ENCODE measurements at places on chromosomes 2 and 18.

DNA sequence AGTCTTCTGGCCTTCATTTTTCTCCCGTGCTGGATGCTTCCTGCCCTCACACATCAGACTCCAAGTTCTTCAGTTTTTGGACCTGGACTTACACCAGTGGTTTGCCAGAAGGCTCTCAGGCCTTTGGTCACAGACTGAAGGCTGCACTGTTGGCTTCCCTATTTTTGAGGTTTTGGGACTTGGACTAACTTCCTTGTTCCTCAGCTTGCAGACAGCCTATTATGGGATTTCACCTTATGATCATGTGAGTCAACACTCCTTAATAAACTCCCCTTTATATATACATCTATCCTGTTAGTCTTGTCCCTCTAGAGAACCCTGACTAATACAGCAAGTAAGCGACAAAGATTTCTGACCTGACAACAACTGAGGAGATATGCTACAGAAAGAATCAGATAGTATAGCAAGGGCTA lies 7.2 kb downstream of the CDC42EP3 start:
- no peak for DNase-seq

- no peak for DNase-seq
Measured at GRCh38 chr18:58549814-58550339, 79.0 kb downstream of the ALPK2 start.

- DNase-seq: no peak
Measured at GRCh38 chr2:232983669-232984140, 29.4 kb downstream of the NGEF start.

GRCh38 chr2:165268754-165269153 lies 29.5 kb downstream of the SCN2A start:
- no peak for DNase-seq

- no peak for DNase-seq
Measured at GRCh38 chr2:168639441-168639898, 163.0 kb upstream of the NOSTRIN start.

DNA sequence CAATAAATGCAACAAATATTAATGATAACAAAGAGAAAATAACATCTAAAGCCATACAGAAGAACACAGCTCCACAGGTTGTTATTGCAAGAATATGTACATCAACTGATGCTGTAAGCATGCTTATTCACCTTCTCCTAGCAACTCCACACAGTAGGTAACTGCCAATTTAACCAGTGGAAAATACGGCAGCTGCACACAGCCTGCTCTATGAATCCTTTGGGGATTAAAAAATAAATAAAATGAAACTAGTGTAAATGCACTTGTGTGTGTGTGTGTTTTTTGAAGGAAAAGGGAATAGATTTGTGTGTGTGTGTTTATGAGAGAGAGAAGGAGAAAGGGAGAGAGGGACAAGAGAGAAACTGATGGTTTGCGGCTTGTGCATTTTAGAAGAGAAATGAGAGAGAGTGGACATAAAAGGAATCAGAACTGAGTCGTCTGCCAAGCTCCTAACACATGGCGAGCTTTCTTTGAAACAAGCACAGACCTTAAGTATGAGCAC lies 96.2 kb upstream of the PDE1A start:
- no peak for DNase-seq

GRCh38 chr2:222706616-222707015 lies 35.2 kb downstream of the MOGAT1 start:
- no peak for DNase-seq

DNA sequence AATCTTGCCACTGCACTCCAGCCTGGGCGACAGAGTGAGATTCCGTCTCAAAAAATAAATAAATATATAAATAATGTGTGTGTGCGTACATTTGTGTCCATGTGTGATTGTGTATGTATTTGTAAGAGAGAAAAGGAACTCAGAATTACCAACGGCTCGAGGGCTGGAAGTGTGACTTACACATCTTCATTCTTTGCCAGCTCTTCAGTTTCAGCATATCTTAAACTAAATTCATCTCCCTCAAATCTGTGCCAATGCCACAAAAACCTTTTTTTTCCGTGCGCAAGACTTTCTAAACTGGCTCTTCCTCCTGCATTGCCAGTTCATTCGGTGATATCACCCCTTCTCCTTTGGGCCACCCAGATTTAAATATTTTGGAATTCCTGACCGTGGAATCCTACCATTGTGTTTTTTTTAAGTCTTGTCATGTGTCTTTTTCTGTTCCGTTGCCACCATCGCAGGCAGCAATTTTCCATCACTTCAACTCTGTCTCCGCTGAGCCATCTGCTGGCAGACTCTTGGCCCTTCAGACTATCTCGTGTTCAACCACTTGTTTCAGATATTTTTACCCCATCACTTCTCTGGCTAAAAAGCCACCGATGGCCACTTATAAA lies 77.0 kb upstream of the ZNF532 start:
- DNase-seq: no peak

- DNase-seq: no peak
Measured at GRCh38 chr2:15456352-15456751, 104.8 kb downstream of the NBAS start.

Data from stimulated activated CD8-positive, alpha-beta memory T cell treated with anti-CD3 and anti-CD28 coated beads, Interleukin-4, amount 100 ng/mL, for 48 hours (primary cell).